SJSA1 (cell line): ENCODE measurements at places on chromosomes 3 and 15.
A peak's percentile ranks its signal among the peaks of the same experiment; 100 is the strongest.

DNA sequence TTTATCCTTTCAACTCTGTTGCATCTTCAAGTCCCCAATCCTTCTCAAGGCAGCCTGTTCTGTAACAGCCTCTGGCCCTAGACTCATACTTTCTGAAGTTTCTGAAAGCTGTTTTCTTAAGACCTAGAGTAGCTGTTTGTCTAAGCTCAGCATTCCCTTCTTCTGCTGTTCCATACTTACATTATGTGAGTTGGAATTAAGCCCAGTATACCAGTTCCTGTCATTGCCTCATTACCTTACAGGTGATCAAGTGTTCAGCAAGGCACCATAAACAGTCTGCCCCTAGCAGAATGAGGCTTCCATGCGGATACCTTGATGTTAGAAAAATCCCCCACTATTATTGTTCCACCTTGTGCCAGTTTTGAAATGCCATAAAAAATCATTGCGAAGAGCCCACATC, 180.6 kb downstream of the PLCL2 start:
- DNase-seq: no peak

DNA sequence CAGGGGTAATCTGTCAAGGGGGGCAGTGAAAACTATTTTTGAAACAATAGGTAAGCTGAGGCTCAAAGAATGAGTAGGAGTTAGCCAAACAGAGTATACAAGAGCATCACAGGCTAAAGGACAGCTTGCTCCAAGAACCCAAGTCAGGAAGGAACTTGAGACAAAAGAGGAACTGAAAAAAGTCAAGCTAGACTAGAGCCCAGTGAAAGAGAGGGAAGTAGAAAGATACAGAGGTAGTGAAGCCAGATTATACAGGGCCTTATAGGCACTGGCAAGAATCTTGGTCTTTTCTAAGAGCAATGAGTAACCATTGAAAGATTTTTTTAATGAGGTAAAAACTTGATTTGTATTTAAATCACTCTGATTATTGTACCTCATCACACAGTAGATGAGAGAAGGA, 69.9 kb downstream of the FILIP1L start:
- no peak for DNase-seq

DNA sequence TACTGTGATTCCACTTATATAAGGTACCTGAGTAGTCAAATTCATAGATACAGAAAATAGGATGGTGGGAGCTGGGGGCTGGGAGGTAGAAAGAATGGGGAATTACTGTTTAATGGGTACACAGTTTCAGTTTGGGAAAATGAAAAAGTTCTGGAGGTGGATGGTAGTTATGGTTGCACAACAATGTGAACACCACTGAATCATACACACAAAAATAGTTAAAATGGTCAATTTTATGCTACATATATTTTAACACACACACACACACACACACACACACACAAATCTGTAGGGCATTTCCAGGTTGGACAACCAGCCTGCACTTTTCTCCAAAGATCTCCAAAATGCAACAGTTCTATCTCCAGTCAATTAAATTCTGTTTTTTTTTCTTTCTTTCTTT, 1.4 kb downstream of the CCDC32 start:
- no peak for DNase-seq

GRCh38 chr3:101518421-101518871, 5.4 kb upstream of the SENP7 start:
- DNase-seq: no peak

- no peak for DNase-seq
These were observed 96.2 kb upstream of the ROBO2 start for GRCh38 chr3:76943671-76944070.

DNA sequence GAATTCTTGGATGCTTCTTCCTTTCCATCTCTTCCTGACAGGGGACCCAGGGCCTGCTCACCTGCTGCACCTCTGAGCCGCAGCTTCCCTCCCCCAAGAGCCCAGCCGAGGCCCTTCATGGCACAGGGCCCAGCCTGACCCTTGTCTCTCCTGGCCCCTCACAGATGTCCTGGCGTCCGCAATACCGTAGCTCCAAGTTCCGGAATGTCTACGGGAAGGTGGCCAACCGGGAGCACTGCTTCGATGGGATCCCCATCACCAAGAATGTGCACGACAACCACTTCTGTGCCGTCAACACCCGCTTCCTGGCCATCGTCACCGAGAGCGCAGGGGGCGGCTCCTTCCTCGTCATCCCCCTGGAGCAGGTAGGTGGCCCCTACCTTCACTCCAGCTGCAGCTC, 66.2 kb downstream of the CORO2B start:
- no peak for DNase-seq

GRCh38 chr3:177108648-177109047, 88.6 kb downstream of the TBL1XR1 start:
- no peak for DNase-seq

DNA sequence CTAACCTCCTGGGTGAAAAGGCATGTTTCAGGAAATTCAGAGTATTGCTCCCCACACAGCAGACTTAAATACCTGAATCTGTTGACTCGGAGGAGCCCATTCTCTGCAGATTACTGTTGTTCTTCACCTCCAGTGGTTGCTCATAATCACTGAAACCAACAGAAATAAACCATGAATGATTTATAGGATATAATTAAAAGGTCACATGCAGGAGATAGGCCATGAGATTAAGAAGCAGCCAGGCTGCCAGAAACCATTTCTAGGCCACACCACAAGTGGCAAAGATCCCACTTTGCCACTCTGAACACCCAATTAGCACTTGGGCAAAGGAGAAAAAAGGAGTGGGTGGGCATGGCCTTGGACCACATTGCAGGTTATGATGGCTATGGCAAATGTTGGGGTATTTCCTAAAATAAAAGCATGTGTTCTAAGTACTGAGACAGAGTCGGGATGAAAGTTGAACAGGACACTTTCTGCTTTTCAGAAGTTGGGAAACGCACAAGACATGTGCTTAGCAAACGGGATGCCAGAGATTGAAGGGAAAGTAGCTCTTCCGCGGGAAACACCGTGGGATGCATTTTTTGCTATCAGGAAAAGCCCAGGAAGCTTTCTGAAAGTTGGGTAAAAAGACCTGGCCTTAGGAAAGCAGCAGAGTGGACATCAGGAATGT, 1.5 kb downstream of the CDC25A start:
- DNase-seq: no peak

GRCh38 chr3:42884324-42884723, 8.6 kb upstream of the CYP8B1 start:
- DNase-seq: no peak

GRCh38 chr15:57160823-57161560, 215.3 kb upstream of the CGNL1 start:
- DNase-seq: no peak

GRCh38 chr3:133984975-133985374, 44.8 kb downstream of the SLCO2A1 start:
- no peak for DNase-seq

GRCh38 chr15:89363133-89363532, 28.5 kb upstream of the POLG start:
- DNase-seq: no peak

DNA sequence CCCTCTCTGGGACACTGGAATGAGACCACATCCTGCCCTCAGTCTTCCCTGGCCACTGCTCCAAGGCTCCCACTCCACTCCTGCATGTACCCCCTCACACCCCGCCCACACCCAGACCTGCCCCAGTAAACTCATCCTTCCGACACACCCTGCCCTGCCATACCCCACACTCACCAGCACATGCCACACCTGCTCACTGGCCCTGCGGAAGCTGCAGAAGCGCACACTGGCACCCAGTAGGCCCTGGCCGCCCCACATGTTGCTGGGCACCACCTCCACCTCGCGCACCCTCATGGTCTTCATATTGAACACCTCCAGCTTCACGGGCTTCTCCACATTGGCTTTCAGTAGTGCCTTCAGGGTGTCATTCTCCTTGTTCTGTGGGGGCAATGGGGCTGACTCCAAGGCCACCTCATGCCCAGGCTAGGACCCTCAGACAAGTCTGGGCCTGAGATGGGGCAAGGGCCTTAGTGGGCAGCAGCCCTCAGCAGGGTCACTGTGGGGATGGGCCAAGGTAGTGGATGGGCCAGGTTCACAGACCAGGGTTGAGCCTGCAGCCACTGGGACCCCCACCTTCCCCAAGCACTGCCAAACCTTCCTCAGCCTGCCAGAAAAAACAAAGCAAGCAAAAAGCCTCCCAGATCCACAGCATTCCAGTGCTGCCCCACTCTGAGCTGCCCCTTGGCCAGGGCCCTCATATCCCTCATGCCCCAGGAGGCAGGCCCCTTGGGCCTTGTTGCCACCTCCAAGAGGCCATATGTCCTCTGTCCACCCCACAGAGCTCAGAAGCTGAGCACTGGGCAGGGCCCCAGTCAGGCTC, 4.7 kb downstream of the GORASP1 start:
- no peak for DNase-seq

DNA sequence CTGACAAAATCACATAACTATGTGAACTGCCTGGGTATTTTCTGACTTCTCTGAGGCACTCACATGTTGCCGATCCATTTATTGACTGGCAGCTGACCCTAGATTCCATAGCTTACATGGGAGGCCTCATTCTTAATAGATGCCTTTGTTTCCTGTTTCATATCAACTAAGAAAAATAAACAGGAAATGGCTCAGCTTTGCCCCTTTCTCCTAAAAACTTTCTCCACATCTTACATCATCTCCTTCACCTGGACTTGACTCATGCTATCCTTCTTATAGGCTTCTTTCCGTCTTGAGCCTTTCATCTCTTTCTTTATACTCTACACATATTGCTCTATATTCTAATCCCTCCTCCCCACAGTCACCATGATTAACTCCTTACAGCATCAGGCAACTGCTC, 38.0 kb downstream of the TXNRD3 start:
- DNase-seq: no peak

GRCh38 chr3:119534296-119534695, 25.1 kb downstream of the CD80 start:
- no peak for DNase-seq

DNA sequence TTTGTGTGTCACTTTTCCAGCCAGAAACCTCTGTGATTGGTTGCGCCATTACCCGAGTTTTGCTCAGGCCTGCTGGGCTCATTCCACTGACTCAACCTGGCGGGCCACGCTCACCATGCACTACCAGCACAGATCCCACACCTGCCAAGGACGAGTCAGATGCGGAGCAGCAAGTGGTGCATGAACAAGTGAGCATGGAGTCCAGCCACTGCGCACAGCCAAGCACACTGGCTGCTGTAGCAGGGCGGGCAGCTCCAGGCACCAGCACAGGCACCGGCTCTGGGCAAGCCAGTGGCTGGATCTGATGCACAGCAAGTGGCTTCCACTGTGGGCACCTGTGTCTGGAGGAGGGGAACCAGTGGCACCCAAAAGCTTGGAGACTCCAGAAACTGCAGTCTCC, 110.4 kb downstream of the CBLB start:
- no peak for DNase-seq

DNA sequence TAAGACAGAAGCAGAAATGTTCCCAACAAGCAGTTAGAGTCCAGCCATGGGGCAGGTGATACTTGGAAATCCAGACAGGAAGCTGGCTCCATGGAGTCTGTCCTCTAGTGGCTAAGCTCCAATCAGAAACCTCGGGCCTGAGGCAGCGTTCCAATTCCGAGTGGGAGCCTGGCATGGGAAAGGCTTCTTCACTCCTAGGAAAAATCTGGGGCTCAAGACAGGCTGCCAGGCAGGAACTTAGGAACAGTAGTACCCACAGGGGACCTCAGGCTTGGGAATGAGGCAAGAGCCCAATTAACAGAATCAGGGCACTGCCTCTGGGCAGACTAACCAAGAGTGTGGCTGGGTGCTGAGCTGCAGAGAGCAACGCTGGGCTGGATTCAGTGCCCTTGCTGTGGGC, 6.2 kb upstream of the ATP13A4 start:
- DNase-seq: no peak

DNA sequence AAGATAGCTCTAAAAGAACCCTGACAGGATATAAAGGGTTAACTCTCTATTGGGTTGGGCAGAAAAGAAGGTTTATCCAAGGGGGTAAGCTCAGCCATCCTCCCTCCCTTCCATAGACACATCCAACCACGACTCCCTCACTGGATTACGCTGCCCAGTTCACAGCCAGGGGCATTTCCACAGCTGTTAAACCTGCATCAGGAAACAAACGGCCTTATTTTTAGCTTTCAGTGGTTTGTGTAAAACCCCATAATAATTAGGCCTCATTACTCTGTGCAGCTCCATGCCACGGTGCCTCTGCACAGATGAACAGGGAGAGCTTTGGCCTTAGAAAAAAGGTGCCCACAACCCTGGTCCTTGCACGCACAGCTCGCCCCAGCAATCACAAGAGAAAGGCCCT, 110.6 kb downstream of the GABRB3 start:
- no peak for DNase-seq

DNA sequence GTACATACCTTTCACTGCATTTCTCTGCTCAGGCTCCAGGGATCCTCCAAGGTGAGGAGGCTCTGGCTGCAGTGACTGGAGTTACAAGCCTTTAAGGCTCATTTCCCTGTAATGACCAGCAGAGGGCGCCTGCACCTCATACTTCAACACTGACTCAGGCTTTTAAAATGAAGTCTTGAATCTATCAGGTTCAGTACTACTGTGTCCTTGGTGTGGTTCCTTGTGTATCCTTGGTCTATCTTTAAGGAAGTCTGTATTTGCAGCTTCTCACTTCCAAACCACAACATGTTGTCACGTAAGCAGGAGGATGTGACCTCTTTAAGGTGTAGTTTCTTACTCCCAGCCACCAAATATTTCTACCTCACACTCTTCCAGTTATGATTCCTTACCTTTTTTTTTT, 122.5 kb upstream of the ZBED2 start:
- peak; percentile 59 for DNase-seq

DNA sequence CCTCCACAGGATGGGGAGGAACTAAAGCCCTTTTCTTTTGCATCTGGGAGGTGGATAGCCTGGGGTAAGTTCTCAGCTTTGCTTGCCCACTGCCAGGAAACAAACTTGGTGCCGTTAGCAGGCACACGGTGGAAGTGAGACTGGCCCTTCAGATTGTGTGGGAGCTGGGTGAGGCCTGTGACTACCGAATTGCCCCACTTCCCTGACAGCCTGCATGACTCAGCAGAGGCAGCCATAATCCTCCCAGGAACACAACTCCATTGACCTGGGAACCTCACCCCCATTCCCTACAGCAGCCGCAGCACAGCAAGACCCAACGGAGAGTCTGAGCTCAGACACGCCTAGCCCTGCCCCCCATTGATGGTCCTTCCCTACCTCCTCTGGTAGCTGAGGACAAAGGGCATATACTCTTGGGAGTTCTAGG, 282.6 kb downstream of the KLF13 start:
- no peak for DNase-seq

GRCh38 chr3:101814835-101815234, 34.5 kb upstream of the NFKBIZ start:
- DNase-seq: no peak

- no peak for DNase-seq
These were observed 28.7 kb downstream of the ALDH1L1 start for GRCh38 chr3:126151562-126152302.
